ENCODE measurements at places on chromosomes 1 and 21. TPM values are rescaled to one million over a fixed set of nuclear protein-coding genes. Genes with fewer than 3 reads are reported as not detected.

GRCh38 chr1:217214551-217214950 is 416.3 kb downstream of the GPATCH2 start:
- no peak for DNase-seq

GRCh38 chr1:178271471-178271870 is 177.6 kb downstream of the RASAL2 start:
- no peak for DNase-seq

GRCh38 chr1:167492481-167492910 is 25.8 kb downstream of the CD247 start:
- DNase-seq = no peak

DNA sequence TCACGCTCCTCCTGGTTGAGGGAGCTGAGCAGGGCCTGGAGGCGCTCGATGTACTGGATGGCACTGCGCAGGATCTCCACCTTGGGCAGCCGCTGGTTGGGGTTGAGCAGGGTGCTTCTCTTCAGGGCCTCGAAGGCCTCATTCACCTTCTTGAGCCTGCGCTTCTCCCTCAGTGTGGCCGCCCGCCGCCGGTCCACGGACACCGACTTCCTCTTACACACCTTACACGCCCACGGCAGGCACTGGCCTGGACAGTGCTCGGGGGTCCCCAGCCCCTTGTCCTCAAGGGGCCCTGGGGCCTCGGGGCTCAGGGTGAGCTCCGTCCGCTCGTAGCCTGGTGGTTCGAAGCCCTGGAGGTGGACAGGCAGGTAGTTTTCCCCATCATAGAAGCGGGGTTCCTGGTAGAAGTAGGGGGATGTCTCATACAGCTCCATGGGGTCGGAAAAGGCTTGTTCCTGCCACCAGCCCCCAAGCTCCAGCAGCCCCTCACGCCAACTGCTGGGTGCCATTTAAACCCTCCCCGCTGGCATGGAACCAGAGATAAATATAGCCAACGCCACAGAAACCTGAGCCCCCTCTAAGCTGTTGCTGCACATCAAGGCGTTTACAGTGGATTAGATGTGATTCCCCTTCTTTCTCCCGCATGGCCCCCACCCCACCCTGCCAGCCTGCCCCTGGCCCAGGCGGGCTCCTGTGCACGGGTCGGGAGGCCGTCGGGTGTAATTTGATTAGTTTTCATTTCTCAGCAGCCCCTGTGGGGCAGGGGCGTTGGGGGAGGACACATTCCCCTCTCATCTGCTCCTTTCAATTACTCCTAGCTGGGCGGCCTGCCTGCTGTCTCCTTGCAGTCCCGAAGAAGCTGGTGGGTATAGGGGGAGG is at the start of gene MYOG:
MYOG (minus strand) TSS at position 485 of the 879 bp plus-strand sequence; CDS start at position 434, 51 bp downstream.
- no peak for DNase-seq

GRCh38 chr1:223110952-223111351 is 32.1 kb downstream of the TLR5 start:
- DNase-seq = no peak

GRCh38 chr1:7478809-7479499 is 292.1 kb upstream of the VAMP3 start:
- DNase-seq = no peak

- DNase-seq = no peak
Measured at GRCh38 chr1:198678301-198678836, 39.5 kb downstream of the PTPRC start.

- DNase-seq = no peak
Measured at GRCh38 chr1:183645531-183645930, 7.6 kb downstream of the APOBEC4 start.

GRCh38 chr1:161505686-161506085 is 429 bp downstream of the FCGR2A start:
- DNase-seq = no peak

DNA sequence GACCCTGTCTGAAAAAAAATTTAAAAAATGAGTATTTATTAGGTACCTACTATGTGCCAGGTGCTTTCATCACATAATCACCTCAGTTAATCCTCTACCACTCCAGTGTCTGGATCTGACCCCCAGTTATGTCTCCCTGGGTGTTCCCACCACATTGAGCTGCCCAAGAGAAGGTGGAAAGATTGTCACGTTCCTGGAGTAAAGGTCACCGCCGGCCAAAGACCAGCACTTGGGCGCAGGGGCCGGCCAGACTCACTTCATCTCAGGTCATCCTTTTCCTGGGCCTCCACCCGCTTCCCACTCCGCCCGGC is 714 bp downstream of the PYCR2 start:
- no peak for DNase-seq

GRCh38 chr1:9654051-9654833 is 2.7 kb downstream of the PIK3CD start:
- no peak for DNase-seq

DNA sequence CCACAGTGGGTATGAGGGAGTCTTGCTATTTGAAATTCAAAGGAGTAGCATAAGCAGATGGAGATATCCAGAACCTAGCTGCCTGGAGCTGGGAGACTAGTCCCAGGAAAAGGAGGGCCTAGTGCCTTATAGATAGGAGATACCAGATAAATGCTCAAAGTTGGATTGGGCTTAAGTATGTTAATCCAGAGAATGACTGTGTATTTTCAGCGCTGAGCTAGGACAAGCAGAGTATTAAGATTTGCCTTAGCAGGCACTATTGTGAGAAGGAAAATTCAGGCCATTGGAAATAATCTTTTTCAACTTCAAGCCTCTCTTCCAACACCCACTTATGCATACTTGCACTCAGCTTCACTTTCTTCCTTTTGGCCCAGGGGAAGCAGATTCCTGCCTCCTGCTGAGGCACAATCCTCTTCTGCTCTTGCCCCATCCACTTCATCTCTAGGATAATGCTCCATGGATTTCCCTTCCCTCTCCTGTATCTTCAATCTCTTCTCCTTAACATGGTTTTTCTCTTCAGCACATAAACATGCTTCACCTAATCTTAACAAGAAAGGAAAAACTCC is 21.1 kb downstream of the PIK3C2B start:
- DNase-seq = no peak

DNA sequence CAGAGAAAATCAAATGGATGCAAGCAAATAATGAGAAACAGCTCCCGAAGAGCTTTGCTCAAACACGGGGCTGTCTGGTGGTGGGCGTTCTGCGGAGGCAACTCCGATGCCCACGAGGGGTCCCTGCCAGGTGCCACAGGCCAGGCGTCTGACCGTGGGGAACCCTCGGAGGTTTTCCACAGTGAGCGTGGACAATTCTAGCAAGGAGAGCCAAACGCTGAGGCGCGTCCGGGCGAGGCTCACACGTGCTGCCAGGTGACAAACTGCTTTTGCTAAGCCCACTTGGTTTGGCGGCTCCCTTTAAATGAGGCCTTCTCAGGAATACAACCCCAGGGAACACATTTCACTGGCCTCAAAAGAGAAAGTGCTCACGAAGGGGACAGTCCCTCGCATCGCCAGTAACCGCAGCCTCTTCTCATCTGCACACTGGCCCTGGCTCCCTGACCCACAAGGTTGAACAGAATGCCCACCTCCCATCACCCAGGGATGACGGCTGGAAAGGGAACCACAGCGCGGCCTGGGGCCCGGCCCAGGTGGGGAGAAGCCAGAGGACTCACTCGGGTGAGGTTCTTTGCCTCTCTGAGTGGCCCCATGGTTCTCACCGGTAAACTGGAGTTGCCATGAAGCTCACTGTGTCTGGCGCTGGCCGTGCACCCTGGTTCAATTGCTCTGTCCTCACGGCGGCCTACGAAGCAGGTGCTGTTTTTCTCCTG is 97.4 kb downstream of the PRDM16 start:
- DNase-seq = no peak

GRCh38 chr1:205237526-205238484 is 10.1 kb downstream of the TMCC2 start:
- no peak for DNase-seq

DNA sequence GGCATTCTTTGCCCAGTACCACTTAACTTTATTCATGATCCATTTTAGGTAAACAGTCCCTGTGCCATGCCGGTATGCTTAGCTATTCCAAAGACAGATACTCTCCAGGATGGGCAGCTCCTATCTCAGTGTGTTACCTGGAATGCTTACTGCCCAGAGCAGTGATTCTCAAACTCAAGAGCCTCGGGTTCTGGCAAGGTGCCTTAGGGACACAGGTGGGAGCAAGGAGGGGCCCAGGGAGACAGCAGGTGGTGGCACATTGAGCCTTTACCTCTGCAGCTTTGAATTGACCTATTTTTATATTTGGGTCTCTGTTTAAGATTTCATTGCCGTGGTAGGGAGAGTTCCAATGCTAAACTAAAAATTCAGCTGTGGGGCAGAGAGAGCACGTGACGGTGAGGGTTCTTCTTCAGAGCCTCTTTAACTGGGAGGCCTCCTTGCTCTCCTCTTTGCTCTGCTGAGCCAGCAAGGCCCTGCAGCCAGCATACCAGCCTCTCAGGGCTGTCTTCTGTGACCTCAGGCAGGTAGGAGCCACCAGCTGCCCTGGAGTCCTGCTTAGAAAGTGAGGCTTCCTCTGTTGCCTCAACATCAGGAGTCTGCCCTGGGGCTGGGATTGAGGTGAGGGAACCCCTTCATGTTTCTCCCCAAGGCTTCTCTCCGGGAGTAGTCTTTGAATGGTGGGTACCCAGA is 20.2 kb downstream of the PHGDH start:
- DNase-seq = no peak

DNA sequence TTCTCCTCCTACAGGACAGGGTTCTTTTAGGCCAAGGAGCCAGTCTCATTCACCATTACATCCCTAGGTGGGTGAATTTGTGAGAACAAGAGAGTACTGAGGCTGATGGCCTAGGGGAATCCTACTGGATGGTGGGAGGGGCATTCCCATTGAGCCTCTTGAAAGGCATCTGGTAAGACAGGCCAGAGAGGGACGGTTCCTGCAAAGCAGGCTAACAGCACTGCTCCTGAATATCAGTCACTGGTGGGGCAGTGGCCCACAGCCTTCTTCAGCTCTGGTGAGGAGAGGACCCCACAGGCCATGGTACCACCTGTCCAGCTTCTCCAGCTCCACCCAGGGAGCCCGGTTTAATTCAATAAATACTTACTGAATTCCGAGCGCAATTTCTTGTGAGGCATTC is 125.9 kb upstream of the EDN2 start:
- no peak for DNase-seq

GRCh38 chr1:171221665-171222591 is 26.4 kb upstream of the FMO1 start:
- no peak for DNase-seq

DNA sequence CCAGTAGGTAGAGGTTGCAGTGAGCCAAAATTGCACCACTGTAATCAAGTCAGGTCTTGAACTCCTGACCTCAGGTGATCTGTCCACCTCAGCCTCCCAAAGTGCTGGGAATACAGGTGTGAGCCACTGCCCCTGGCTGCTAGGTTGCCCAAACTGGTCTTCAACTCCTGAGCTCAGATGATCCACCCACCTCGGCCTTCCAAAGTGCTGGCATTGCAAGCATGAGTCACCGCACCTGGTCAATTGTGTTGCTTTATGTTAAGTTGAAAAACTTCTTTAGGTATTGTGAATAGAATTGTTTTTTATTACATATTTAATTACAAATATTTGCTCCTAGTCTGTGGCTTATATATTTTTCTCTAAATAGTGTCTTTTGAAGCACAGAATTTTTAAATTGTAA is 80.5 kb downstream of the PRKAB2 start:
- DNase-seq = no peak

DNA sequence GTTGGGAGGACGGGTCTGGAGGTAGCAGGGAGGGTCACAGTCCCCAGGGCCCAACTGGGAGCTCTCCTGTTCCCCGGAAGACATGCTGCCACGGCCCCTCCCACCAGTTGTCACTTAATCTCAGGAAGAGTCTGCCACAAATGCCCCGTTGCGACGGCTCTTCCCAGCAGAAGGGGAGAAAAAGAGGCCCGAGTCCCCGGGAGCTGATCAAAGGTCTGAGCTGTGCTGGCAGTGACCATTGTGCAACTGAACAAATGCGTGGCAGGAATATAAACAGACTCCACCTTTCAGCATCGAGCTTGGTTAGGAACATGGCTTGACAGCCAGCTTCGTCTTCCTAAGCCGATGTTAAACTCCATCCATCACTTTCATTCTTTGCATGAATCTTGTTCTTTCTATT is 27.8 kb upstream of the ZBTB21 start:
- no peak for DNase-seq

DNA sequence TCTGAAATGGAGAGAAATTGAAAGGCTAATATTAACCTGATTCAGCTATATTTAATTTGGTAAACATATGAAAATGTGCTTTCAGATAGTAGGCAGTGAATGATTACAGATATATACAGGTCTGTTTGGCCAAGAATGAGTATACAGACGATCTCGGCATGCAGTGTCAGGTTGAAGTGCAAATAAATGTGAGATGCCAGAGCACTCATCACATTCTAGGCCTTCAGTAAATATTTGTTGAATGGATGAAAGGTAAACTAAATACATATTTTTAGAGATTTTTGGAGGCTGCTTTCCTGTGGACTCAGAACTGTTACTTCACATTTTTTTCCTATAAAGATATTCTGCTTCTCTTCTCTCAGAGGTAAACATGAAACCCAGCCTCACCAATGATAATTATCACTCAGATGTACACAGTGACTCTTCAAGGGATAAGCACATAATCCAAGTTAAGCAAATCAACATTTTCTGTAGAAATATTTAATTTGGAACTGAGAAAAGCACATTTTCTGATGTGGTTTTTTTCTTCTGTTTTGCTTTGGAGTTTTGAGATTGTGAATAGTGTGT is 702.9 kb downstream of the BRINP3 start:
- no peak for DNase-seq

GRCh38 chr1:100051401-100051800 is 81.3 kb downstream of the SASS6 start:
- no peak for DNase-seq

- no peak for DNase-seq
Measured at GRCh38 chr1:161182214-161182613, 4.9 kb upstream of the B4GALT3 start.

DNA sequence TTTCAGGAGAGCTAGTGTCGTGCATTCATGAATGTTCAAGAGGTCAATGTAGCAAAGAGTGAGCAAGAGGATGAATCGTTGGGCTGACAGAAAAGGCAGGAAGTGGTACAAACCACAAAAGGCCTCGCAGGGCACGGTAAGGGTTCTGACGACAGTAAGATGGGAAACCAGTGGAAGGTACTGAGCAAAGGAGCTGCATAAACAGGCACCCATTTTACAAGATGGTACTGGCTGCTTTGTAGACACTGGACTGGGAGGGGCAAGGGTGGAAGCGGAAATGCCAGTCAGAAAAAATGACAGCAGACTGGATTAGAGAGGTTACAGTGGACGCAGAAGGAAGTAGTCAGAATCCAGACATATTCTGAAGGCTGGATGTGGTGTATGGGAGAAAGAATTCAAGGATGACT is 123.5 kb downstream of the PTPN14 start:
- no peak for DNase-seq

GRCh38 chr21:31616216-31616615 is 43.3 kb upstream of the SOD1 start:
- no peak for DNase-seq

The HRNR gene
- not detected for total RNA-seq

The MIB2 gene
- 81.2 TPM for total RNA-seq

The SYT6 gene
- total RNA-seq = not detected

The FCAMR gene
- not detected for total RNA-seq

The OR2L5 gene
- not detected for total RNA-seq

The KCNA2 gene
- total RNA-seq = not detected

The OR10X1 gene
- total RNA-seq = not detected

The AVPR1B gene
- total RNA-seq = not detected

The AMY2A gene
- total RNA-seq = not detected

The LCE3D gene
- total RNA-seq = not detected

The CLIC6 gene
- 0.15 TPM for total RNA-seq

The PCNT gene
- 31.2 TPM for total RNA-seq

The CD48 gene
- total RNA-seq = not detected

The SPATA46 gene
- total RNA-seq = not detected

The MFAP2 gene
- 133 TPM for total RNA-seq

The KLF17 gene
- total RNA-seq = not detected

The MYCL gene
- 2.5 TPM for total RNA-seq

The SLC2A5 gene
- total RNA-seq = 0.18 TPM

Measured in glomerular endothelial cell (primary cell).